ENCODE measurements at places on chromosomes 1 and 21.

DNA sequence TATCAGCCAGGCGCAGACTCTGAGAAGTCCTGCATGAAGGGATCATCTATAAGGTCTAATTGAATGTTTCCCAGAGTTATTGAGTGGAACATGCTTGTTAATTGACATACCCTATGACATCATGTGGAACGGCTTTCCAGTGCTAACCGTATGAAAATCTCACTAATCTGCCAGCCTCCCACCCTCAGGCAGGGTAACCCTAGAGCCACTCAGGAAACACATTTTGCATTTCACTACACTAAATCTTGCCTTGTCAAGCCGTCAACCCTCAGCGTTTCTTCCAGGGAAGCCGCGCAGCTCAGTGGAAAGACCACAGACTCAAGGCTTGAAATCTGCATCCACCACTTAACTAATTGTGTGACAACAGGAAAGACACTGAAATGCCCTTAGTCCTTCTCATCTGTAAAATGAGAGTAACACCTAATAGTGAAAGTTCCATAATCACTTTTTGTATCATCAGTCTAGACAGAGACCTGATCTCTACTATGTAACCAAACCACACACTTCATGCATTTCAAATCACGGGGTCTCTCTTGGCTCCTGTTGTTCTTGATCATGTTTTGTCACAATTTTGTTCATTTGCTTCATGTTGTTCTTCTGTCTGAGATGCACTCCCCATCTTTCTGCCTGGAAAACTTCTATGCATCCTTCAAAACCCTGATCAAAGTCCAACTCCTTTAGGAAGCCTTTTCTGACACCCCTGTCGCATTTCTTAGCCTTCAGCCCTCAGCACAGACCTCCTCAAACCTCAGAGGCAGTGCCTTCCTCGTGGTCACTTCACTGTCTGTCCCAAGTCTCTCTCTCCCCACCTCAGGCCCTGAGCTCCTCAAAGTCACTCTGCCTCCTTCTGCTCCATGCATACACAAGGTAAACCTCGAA, 246.5 kb downstream of the TOMM20 start:
- no peak for DNase-seq

GRCh38 chr1:1401457-1402010, 2.4 kb upstream of the CCNL2 start:
- no peak for DNase-seq

GRCh38 chr1:109761227-109762038, 2.3 kb downstream of the EPS8L3 start:
- no peak for DNase-seq

GRCh38 chr1:207314816-207315215, 6.7 kb upstream of the CD55 start:
- no peak for DNase-seq

DNA sequence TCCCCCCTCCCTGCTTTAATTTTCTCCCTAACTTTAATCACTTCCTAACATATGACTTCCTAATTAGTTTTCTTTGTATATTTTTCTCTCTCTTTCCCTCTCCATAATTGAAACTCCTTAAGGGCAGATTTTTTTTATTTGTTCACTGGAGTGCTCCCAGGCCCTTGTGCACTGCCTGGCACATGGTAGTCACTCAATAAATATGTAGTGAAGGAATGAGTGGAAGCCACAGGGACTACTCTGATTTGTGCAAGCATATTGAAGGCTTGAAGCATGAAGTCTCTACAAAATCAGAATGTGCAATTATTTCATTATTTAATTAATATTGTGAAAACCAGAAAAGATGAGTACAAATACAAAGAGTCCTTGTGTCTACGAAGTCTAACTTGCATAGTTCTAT, 41.5 kb downstream of the SNX7 start:
- DNase-seq = no peak

- DNase-seq = no peak
Measured at GRCh38 chr1:40476924-40477677, at the start of gene ZFP69. Gene ZFP69 (plus strand): TSS chr1:40477290. CDS start chr1:40479362, 2,072 bp downstream.

GRCh38 chr1:83670909-83671565, 327.9 kb downstream of the TTLL7 start:
- DNase-seq = no peak

DNA sequence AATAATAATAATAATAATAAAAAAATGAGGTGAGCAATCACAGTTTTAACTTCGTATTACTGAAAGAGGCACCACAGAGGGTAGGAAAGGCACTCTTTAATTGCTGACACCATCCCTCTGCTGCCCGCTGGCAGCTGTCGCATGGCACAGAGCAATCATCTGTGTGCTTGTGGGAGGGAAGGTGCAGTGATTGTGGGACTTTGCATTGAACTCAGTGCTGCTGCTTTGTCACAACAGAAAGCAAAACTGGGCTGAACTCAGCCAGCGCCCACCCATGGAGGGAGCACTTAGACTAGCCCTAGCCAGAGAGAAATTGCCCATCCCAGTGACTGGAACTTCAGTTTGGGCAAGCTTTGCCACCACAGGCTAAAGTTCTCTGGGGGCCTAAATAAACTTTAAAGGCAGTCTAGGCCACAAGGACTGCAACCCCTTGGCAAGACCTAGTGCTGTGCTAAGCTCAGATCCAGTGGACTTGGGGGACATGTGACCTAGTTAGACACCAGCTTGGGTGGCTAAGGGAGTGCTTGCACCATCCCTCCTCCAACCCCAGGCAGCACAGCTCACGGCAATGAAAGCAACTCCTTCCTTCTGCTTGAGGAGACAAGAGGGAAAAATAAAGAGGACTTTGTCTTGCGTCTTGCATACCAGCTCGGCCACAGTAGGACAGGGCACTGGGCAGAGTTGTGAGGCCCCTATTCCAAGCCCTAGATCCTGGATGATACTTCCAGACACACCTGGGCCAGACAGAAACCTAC, 59.3 kb downstream of the WDR4 start:
- DNase-seq = no peak

GRCh38 chr1:165137551-165138316, 218.8 kb downstream of the LMX1A start:
- DNase-seq = no peak

- no peak for DNase-seq
Measured at GRCh38 chr1:92972409-92973129, 11.3 kb upstream of the DIPK1A start.

GRCh38 chr1:201966171-201966570, 10.9 kb downstream of the TIMM17A start:
- no peak for DNase-seq

DNA sequence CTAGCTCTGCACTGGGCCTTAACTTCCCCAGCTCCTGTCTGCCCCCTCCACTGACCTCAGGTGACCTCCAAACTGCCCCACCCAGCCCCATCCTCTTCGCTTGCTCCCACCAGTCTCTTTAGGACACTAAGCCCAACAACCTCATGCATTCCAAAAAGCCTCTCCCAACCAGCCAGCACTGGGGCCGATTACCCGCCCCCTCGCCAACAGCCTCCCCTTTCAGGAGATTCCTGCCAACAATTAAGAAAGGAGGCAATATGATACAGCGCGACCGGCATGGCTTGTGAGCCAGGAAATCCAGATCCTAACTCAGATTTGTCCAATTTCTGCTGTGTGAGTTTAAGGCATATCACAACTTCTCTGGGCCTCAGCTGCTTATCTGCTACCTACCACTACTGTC, 14.7 kb downstream of the KANK4 start:
- DNase-seq = no peak

DNA sequence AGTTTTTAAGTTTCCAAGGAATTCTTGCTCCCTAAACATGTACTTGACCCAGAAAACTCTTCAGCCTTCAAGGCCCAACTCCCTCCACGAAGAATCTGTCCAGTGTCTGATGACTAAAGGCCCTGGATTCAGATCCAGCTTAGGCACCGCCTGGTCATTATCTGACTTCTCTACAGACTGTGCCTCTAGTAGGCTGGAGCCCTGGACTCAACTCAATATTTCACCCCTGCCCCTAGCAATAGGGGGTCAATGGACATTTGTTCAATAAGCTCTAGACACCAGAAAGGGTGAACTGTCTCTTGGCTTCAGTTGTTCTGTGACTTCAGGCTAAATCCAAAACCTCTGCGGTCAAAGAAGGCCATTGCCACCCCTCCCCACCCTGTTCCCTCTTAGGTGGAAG, 34.5 kb downstream of the NUAK2 start:
- no peak for DNase-seq

DNA sequence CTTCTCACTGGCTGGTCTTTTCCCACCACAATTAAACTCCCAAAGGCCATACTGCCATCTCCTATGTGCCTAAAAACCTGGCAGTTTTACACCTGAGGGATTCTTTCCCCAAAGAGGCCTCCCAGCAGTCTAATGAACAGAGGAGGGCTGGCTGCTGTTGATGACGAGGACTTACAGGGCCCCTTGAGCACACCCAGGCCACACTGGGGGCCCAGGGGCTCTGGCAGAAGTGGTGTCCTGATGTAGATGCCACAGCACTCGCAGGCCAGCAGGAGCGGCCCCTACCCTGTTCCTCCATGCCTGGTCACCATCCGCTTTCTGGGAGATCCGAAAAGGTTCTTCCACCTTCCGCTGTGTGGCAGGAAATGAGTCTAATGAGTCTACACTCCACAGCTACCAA, 24.2 kb downstream of the POFUT2 start:
- DNase-seq = no peak

GRCh38 chr1:245155272-245156040, 671 bp downstream of the KIF26B start:
- no peak for DNase-seq

DNA sequence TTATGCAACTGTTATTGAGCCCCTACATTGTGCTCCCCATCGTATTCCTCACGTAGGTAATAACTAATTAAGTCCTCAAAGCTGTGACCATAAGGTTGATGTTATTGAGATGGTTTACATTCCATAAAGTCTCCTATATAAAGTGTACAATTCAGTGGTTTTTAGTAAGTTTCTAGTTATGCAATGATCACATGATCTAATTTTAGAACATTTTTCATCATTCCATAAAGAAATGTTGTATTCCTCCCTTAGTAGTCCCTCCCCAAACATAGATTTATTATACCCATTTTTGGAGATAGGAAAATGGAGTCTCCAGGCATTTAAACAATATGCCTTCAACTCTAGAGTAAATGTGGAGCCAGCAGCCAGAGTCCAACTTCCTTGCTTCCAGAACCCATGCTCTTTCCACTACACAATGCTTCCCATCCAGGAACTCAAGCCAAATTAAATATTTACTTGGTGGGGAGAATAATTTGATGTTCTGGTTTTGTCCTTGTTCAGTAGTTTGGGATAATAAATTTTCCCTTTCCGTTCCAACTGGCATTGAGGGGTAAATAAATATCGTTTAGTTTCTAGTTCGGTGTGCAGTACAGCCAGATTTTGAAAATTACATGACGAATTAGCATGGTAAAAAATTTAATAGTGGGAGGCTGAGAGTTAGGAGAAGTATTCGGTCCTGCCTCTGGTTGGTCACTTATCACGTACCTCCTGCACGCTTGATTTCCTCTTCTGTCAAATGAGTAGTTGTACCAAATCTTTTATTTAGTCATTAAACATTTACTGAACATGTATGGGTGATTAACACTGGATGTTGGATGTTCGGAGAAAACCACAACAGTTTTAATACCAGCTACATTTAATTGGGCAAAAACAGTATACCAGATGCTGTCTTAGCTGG, 66.3 kb downstream of the CACHD1 start:
- no peak for DNase-seq

GRCh38 chr1:215824245-215824644, 257.1 kb downstream of the KCTD3 start:
- DNase-seq = no peak

All from omental fat pad (tissue), 4 donors.